Left hindlimb (tissue), 1 donor: ENCODE measurements at places on chromosomes 11 and 22.

- DNase-seq: no peak
These were observed 2.5 kb downstream of the MRGPRG start for GRCh38 chr11:3216027-3216525.

- DNase-seq: no peak
These were observed 680.5 kb upstream of the API5 start for GRCh38 chr11:42631220-42631843.

- DNase-seq: no peak
These were observed 8.6 kb downstream of the PHLDB1 start for GRCh38 chr11:118615976-118616371.

GRCh38 chr11:31801298-31801702 is 9.8 kb downstream of the PAX6 start:
- peak; percentile 30 for DNase-seq

- DNase-seq: peak; percentile 76
These were observed 273.3 kb downstream of the BUD13 start for GRCh38 chr11:116499396-116500003.

DNA sequence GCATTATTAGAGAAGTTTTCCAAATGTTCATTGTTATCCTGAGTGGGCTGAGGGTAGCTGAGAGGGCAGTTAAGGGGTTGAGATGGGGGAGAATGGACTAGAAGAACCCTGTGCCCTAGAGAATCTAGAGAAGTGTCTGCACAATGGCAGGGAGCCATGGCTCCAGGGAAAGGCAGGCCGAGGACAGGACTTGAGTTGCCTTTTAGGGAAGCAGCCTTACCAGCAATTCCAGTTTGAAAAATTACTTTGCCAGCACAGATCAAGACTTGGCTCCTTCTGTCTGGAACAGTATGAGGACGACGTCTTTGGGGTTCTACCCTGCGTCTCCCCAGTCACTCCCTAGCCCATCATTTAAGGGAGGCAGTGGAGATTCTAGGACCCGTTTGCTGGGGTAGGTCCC is 25.7 kb upstream of the MICAL3 start:
- DNase-seq: no peak

DNA sequence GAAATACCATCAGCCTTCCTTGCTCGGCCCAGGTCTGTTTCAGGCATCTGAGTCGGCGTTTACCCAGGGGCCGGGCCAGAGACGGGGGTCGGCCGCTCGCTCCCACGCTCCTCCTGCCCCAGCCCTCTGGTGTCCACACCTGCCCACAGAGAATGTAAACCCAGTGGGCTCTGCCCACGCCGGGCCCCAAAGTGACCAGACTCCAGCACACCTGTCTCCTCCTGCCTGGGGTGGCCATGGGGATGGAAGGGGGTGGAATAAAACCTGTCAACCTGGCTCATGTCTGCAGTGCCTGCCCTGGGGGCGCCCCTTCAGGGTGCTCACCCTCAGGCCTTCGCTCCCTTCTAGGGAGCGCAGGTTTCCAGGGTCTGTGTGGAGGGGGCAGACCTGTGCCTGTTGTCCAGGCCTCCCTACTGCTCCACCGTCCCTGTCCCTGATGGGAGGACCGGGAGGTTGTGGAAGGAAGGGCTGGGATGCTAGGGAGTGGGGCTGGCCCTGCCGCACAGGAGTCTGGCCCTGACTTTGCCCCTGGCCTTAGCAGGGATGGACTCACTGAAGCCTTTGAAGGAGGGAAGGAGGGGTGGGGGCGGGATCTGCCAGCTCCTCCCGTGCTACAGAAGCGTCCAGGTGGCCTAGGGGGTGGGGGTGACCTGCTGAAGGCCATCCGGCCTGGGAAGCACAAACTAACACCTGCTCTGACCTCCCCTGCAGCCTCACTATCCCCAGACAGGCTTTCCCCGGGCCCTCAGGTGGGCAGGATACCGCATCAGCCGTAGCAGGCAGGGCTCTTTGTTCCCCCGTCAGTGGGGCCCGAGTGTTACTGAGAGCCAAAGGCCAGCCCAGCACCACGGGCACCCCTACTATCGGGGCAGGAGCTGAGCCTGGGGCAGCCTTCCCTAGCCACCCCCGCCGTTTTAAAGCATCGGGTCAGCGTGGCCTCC is 14.7 kb upstream of the ARHGAP8 start:
- no peak for DNase-seq

DNA sequence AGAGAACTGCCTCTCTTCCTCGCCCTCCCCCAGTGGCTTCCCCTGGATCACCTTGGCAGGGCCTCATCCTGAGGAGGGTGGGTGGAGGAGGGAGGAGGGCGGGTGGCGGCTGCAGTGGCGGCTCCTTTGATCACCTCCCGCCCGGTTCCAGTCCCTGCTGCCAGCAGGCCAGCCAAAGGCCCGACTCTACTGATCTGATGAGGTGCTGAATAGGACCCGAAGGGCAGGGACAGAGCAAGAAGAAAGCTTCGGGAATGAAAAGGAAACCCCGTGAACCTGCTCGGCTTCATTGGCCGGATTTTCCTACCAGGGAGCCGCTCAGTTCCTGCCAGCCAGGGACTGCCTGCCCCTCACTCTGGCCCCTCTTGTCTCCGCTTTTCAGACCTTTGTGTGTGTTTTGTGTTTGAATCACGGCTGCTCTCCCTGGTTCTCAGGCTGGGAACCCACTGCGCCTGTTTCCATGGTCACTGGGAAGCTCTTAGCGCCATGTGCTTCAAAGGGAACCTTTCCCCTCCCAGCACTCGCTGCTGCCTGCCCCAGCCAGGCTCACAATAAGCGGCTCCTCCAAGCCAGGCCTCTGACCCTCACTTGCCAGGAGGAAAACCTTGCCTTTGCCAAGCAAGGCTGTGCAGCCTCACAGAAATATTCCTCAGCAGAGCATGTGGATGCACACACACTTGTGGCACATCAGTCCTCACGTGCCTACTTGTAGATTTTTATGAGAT is 56.8 kb downstream of the C22orf31 start:
- peak; percentile 60 for DNase-seq

DNA sequence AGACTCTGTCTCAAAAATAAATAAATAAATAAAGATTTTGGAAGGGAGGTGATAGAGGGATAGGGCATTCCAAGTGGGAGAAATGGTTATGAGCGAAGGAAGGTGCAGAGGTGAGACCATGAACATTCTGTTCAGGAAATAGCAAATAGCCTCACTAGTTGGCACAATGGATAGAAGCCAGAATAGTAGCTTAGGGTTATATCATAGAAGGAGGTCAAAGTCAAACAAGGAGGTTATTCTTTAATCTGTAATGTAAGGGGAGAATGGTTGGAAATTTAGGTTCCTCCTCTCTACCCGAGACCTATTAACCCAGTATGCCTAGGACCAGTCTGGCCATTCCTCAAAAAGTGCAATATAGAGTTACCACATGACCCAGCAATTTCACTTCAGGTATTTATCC is 275.8 kb downstream of the MN1 start:
- DNase-seq: no peak

DNA sequence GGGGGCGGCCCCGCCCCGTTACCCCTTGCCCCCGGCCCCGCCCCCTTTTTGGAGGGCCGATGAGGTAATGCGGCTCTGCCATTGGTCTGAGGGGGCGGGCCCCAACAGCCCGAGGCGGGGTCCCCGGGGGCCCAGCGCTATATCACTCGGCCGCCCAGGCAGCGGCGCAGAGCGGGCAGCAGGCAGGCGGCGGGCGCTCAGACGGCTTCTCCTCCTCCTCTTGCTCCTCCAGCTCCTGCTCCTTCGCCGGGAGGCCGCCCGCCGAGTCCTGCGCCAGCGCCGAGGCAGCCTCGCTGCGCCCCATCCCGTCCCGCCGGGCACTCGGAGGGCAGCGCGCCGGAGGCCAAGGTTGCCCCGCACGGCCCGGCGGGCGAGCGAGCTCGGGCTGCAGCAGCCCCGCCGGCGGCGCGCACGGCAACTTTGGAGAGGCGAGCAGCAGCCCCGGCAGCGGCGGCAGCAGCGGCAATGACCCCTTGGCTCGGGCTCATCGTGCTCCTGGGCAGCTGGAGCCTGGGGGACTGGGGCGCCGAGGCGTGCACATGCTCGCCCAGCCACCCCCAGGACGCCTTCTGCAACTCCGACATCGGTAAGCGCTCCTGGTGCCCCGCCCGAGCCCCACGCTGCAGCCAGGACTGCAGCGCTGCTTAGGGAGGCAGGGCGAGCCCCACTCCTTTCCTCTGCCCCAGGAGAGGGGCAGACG is at the start of gene TIMP3:
Gene TIMP3, plus strand, starts transcription at position 169 of the 700 bp plus-strand sequence. Its CDS starts 297 bp downstream, at position 466.
- DNase-seq: peak; percentile 89

DNA sequence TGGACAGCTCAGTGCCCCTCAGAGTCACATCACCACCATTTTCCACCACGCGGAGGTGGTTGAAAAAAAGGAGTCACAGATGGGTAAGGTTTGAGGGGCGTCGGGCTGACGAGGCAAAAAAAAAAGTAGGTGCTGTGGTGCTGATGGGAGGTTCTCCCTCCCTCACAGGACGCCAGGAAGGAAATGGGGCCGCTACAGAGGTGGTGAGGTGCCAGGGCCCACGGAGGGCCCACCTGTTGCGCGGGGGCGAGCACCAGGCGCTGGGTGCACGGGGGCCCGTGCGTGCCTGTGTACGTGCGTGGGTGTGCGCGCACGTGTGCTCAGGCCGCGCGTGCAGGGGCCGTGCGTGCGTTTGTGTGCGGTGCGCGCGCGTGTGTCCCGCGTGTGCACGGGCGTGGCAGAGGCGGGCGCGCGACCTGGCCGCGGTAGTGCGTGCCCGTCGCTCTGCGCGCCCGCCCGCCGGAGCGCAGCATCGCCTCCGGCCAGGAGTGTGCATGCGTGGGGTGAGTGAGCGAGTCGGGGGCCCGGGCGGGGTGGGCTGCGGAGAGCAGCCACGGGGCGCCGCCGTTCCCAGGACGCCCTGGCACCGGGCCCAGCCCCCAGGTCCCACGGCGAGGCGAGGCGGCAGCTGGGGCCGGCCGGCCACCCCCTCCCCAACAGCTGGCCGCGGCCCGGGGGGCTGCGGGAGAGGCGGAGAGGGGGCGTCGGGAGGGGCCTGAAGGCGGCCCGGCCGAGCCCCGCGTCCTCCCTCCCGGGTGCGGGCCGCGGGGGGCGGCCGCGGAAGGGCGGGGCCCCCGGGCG is 2.8 kb downstream of the PDGFB start:
- no peak for DNase-seq

DNA sequence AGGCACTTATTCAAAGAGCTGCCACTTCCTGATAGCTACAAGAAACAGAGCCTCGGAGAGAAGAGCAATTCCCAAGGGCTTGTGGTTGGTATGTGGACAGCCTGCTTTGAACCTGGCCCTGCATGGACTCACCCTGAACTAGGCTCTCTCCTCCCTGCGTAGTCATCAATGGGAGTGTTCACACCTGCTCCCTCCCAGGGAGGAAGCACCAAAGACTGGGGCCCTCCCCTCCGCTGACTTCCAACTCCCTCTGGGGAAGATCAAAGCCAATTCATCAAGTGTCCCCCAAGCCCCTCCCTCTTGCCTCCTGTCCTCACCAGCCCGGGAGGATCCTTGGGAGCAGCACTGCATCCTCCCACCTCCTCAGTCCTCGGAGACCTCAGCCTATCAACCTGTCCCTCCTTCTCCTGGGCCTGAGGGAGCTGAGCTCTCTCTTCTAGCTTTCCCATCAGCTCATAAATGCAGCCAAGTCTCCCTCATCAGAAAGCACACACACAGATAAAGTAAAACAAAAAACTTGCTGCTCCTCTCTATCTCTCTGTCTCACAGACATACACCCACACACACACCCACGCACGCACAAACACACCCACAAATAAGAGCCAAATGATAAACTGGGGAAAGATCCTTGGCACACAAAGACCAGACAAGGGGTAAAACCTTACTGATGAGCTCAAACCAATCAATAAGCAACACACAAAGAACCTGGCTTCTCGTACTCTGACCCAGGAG is 3.3 kb downstream of the A4GALT start:
- no peak for DNase-seq

GRCh38 chr22:35375031-35375430 is 5.9 kb upstream of the HMOX1 start:
- DNase-seq: no peak
